ENCODE measurements at places on chromosomes 6 and 20.

DNA sequence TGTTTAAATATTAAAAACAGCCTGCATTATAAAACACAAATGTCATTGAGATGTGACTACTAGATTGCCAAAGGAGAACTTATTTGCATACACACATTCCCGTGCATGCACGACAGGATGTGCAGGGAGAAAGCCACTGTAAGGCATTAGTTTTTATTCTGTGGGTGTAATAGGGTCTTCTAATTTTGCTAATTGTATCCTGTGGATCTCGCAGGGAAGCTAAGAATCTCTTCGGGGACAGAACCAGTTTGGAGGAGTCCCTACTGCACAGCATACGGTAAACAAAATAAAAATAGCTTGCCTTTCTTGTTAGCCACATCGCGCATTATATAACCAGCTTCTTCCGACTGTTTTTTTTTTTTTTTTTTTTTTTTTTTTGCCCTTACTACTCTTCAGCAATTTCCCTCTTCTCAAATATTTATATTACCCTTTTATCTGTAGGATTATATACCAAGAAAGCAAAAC, 2.0 kb downstream of the ATXN1 start:
- DNase-seq: no peak

- no peak for DNase-seq
Measured at GRCh38 chr20:21490105-21490504, 23.8 kb downstream of the NKX2-2 start.

GRCh38 chr20:46375771-46376170, 30.6 kb downstream of the ELMO2 start:
- DNase-seq: no peak

- DNase-seq: peak; percentile 20
Measured at GRCh38 chr20:5000263-5001173, 792 bp downstream of the SLC23A2 start.

DNA sequence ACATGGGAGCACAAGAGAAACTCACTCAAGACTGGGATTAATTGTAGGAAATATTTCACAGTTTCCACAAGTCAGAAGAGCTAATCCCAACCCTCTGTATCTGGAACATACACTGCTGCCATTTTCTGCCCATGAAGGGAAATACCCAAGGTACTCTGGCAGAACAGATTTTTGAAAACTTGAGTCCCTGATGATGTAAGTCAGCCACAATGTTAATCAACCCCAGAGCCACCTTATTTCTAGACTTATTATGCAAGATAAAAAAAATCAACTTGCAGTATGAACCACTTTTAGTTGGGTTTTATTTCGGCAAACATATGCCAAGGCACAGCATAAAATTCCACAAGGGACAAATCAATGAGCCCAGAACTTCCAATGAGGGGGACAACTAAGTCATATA, 141.5 kb downstream of the LY86 start:
- no peak for DNase-seq

GRCh38 chr6:41965429-41966213, 24.0 kb upstream of the CCND3 start:
- DNase-seq: no peak

DNA sequence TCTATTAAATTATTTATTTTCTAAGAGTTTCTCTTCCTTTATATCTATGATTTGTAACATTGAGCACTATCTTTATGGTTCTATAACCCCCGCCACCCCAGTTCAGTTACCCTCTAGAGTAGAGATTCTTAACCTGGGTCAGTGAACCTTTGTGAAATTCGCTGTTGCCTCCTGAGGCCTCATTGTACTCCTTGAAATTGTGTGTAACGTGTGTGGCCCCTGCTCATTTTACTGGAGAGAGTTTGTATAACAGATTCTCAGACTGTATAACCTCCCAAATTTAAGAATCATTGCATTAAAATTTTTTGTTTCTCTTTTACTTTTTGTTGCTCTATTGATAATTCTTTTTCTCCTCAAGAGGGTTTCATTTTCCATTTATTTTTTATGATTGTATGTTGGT, 65.3 kb downstream of the ADGRG6 start:
- no peak for DNase-seq

GRCh38 chr6:83847179-83847578, 6.0 kb upstream of the RIPPLY2 start:
- DNase-seq: no peak

GRCh38 chr20:25504366-25505135, 80.8 kb downstream of the NINL start:
- DNase-seq: no peak

DNA sequence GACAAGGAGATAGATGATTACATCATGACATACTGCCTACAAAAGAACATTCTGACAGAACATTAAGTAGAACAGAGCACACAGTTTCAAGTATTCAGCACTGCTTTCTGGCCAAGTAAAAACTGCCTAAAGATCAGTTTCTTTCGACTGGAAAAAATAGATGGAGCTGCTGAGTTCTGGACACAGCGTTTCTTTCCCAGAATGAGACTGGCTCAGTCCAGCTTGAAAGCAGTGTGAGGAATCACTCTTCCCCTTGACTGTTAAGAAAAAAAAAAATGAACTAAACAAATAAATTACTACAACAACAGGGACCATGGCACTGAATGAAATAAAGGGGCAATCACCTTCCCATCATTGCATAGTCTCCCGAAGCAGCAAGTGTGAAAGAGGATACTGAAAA, 4.4 kb upstream of the LYRM2 start:
- DNase-seq: no peak

DNA sequence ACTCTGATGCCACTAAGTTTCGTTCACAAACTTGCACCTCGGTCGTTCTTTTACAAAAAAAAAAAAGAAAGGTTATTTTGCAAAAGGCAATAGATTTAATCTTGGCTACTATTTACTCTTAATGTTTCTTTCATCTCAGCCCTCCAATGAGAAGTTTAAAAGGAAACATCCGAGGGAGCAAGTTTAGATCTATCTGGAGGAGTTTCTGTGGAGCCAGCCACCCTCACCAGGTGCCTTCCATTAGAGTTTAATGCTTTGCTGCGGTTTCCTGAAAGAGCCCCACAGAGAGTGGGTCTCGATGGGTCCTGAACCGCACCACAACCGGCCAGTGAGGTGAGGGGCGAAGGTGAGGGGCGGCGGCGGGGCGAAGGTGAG, 632 bp downstream of the PRKN start:
- peak; percentile 35 for DNase-seq

DNA sequence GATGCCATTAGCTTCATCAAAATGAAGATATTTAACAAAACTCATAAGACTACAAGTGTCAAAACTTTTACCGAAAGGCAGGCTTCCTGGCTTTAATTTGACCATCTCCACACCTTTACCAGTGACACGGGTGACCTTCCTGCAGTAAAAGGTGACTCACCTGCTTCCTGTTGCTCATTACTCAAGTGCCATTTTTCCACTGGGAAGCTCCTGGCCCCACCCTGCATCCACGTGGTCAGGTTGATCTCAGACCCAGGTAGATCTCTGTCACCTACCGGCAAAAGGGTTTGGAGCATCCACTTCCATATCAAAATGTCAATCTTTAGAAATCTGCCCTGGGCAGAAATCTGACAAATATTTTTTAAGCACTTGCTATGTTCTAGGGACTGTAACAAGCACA, 31.9 kb upstream of the CDH4 start:
- DNase-seq: no peak

- DNase-seq: no peak
Measured at GRCh38 chr20:49823152-49823847, 10.7 kb downstream of the SLC9A8 start.

GRCh38 chr20:21509597-21510371, 4.1 kb downstream of the NKX2-2 start:
- no peak for DNase-seq

All from CD4-positive, alpha-beta T cell treated with Interferon alpha-2 for 1 hour (primary cell).